ENCODE measurements at places on chromosomes 11 and 22.
A peak's percentile ranks its signal among the peaks of the same experiment; 100 is the strongest.

- DNase-seq: no peak
Observed at GRCh38 chr11:126756421-126756820, 244.1 kb downstream of the KIRREL3 start.

DNA sequence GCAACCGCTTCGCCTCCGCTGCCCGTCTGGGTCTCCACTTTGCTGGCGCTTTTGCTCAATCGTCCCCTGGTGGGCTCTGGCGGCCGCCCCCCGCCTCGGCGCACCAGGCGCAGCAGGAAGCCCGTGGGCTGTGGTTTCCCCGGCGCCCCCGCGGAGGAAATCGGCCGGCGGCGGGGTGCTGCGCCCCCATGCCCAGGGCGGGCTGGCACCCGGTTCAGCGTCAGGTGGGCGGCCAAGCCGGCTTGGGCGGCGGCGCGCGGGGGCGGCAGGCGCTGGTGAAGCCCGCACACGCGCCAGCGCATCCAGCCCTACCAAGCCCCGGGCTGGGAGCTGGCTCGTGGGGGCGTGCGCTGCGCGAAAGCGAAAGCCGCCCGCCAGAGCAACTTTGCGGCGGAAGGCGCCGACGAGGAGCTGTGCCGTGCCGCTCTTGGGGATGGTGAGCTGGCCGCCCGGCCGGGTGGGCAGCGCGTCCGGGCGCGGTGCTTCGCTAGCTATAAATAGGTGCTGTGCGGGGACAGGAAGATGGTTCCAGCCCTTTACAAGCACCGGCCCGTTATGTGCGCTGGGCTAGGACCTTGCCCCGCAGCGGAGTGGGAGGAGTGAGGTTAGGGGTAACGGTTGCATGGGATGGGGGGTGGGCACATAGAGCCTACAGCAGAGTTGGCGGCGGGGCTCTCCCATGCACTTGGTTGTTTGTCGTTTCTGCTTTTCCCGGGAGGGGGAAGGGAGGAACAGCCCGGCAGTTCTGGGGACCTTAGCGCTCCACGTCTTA lies 25.0 kb upstream of the SUSD2 start:
- DNase-seq: no peak

- no peak for DNase-seq
Observed at GRCh38 chr11:109963101-109963500, 130.1 kb upstream of the ZC3H12C start.

- no peak for DNase-seq
Observed at GRCh38 chr11:117663821-117664220, 133.2 kb downstream of the DSCAML1 start.

DNA sequence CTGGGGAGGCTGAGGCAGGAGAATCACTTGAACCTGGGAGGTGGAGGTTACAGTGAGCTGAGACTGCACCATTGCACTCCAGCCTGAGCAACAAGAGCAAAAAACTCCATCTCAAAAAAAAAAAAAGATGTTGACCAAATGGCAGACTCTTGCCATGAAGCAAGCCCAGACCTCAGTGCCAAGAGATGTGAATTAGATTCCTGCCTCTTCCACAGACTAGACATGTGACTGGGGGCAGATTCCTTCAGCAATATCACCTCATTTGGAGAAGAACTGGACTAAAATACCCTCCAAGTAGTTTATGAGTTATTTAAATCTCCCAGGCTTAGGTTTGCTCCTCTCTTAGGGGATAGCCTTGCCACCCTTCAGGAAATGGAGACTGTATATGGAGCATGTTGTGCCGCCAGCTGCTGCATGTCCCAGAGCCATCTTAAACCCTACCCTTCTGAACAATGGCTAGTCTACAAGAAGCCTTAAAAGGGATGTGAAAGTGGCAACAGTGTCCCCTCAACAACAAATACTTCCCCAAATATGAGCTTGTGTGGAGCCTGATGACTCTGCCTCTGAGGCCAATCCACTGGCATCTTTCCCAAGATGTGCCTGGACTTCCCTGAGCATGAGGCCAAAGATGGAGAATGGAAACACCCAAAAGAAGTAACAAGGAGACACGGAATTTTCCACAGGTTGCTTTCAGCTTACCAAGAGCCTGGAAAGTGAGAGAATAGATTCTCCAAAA lies 763 bp upstream of the MS4A7 start:
- no peak for DNase-seq

DNA sequence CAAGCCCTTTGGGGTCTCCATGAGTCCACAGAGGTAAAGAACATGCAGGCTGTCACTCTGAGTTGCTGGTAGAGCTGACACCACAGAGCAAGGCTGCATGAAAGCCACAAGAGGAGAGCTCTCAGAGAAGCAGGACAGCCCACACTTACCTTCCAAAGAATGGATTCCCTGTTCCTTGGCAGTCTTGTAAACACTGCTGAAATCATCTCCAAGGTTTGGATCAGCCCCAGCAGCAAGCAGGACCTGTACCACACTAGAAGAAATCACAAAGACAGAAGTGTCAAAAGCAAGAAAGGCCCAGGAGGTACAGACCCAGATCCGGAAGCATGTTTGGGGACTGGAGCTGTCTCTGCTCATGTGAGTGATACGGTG lies 54.2 kb downstream of the CLPB start:
- no peak for DNase-seq

- no peak for DNase-seq
Observed at GRCh38 chr11:106962995-106963394, 55.3 kb downstream of the GUCY1A2 start.

DNA sequence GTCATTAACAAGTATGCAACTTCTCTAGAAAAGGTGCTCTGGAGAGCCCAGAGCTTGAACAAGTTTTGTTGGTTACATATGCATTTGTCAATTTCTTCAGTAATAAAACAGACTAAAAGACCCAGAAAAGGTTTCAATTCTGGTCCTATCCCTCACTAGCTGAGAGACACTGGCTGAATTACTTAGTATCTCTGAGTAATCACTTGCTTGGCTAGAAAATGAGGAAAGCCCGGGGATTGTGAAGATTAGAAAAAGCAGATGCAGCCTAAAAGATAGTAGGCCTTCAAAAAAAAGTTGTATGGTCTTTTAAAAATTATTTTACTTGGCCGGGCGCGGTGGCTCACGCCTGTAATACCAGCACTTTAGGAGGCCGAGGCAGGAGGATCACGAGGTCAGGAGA lies 41.2 kb downstream of the MAPK1 start:
- no peak for DNase-seq

- no peak for DNase-seq
Observed at GRCh38 chr22:32680277-32680676, 121.2 kb upstream of the TIMP3 start.

DNA sequence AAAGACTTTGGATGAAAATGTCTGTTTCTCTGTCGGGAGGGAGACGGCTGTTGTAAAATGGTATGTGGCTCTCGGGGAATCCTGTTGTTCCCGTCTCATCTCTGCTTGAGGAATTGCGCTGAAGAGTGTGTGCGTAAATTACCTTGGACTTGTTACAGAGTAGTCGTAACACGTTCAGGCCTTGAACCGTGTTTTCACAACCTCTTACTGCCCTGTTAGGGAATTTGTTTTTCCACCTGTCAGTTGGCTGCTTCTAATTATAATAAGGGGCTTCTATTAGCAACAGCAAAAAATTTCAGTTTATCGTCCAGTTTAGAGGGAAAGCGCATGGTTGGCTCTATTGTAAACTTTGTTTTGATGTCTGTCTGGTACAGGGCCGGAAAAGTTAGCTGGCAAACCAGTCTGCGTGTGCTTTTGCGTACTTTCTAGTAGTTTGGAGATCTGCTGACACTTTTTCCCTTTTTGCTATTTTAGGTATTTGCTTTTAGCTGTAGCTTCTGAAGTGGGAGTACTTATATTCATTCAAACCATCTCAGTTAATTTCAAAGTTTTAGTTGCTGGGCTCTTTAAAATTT lies 1.5 kb downstream of the HIPK3 start:
- no peak for DNase-seq

- no peak for DNase-seq
Observed at GRCh38 chr22:29089507-29089906, 16.7 kb downstream of the KREMEN1 start.

DNA sequence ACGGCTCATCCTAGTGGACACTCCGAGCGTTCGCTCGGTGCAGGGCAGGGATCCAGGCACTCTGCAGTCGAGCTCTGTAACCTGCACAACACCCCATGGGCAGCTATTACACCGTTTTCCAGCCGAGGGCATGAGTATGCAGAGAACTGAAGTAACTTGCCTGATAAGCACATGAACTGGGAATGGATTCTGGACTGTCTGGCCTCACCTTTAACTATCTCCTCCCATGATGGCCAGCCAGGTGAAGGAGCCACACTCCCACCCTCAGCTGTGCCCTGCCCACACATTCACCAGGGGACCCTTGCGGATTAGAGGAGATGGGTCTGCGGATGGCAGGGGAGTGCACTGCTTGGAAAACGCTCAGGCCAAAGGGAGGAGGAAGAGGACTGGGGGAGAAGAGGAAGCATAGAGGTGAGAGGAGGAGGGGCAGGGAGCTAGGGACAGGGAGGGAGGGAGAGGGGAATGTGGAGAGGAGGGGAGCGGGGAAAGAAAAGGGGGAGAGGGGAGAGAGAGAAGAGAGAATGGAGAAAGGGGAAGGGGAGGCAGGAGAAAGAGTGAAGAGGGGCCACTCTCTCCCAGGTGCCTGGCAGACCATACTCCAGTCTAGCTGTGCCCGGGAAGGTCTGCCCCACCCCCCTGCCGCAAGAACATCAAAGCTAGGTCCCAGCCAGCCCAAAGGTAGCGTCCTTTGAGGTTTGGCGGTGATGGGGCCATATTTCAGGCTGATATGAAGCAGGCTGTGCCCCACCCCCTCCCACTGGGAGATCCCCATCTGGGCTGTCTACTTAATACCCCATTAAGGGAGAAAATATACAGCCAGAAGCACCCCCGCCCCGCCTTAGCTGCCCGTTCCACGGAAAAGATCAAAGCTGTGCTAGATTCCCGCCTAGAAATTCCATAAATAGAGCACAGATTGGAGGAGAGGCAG lies 33.2 kb upstream of the TCF20 start:
- peak; percentile 52 for DNase-seq

DNA sequence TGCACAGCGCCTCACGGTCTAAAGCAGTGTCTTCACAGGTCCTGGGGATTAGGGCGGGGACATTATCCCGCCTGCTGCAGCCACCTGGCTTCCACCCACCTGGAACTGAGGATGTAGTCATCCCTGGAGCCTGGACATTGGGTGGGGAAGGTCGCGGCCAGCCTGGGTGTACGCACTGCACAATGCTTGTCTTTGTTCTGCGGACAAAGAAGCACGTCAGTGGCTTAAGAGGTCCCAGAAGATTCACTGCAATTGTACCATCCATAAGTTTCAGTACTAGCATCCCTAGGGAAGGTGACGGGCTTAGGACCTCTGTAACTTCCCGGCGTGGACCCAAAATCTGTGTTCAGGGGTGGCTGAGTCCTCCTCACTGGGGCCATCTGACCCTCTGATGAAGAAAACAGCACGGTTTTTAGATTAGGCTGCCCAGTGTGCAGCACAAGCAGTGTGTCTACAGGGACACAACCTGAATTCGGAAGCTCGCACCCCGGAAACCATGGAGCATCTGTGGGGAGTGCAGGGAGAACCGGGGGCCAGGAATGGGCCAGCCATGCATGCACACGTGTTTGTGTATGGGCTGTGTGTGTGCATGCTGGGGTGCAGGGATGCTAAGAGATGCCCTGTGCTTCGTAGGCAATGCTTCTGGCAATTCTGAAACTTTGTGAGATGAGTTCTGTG lies 342.6 kb upstream of the B3GAT1 start:
- no peak for DNase-seq

- DNase-seq: no peak
Observed at GRCh38 chr11:64314805-64315561, 2.4 kb downstream of the TRMT112 start.

GRCh38 chr22:39216143-39216490 lies 28.7 kb downstream of the PDGFB start:
- DNase-seq: no peak

DNA sequence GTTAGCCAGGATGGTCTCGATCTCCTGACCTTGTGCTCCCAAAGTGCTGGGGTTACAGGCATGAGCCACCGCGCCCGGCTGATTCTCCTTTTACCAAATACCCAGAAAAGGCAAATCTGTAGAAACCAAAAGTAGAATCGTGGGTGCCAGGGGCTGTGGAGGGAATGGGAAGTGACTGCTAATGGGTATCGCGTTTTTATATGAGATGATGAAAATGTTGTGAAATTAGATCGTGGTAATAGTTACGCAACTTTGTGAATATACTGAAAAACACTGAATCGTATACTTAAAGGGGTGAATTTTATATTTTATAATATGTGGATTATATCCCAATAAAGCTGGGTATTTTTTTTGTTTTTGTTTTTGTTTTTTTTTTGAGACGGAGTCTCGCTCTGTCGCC lies 48.2 kb upstream of the CREB3L1 start:
- no peak for DNase-seq

DNA sequence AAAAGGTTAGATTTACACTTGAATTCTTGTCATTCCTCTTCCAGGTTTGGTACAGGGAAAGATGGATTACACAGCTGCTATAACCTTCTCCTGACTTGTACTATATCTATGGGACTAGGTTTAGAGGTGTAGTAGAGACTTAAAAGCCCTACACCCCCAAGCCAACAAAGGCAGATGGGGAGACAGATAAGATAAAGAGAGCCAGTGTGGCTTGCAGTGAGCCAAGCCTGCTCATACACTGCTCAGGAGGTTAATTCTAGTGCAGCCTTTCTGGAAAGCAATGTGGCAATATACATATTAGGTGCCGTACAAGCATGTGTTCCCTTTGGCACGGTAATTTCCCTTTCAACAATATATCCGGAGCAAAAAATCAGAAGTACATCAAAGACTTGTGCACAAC lies 10.8 kb downstream of the SIK3 start:
- no peak for DNase-seq
